ENCODE measurements at places on chromosomes 4 and X.

GRCh38 chrX:33082371-33082770 lies 129.0 kb downstream of the DMD start:
- no peak for DNase-seq

- no peak for DNase-seq
Measured at GRCh38 chr4:82866706-82867385, 24.1 kb downstream of the SEC31A start.

GRCh38 chr4:100948911-100949310 lies 398.4 kb downstream of the PPP3CA start:
- DNase-seq = no peak

- DNase-seq = no peak
Measured at GRCh38 chrX:103540145-103540544, 20.9 kb upstream of the RAB40A start.

DNA sequence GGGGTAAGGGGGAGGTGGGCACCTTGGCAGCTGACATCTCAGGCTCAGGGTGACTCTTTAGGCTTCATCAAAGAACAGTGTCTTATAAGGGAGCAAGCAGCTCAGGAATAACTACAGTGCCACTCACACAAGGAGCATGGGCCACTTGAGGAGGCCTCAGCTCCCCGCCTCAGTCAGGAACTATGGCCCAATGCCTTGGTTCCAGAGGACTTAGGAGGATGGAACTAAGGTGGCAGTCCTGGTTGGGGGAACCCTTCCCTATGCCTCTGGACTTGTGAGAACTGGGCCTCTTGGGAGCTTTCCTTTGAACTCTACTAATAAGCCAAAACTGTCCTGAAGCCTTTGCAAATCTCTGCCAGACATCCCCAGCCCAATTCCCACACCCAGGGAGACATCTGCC lies 160.6 kb downstream of the EFNB1 start:
- DNase-seq = no peak

DNA sequence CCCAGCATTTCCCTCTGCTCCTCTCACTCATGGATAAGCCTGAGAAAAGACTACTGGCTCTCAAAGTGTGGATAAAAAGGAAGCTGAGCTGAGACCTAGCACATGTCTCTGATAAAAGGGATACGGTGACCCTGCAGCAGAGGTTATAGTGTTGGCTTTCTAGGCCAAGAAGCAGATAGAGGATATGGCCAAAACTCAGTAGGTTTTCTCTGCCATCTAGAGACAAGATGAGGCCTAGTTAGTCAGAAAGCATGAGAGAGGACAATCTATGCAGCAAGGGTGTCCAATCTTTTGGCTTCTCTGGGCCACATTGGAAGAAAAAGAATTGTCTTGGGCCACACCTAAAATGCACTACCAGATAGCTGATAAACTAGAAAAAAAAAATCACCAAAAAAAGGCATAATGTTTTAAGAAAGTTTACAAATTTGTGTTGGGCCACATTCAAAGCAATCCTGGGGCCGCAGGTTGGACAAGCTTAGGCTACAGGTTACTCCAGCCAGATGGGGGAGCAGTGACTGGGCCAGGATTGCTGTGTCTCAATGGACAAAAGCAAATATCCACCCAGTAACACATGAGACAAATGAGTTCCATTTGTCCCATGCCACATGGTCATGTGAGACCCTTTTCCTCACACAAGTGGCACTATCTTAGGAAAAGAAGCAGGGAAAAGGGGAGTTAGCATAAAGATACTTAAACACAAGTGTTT lies 411.4 kb downstream of the INPP4B start:
- no peak for DNase-seq

DNA sequence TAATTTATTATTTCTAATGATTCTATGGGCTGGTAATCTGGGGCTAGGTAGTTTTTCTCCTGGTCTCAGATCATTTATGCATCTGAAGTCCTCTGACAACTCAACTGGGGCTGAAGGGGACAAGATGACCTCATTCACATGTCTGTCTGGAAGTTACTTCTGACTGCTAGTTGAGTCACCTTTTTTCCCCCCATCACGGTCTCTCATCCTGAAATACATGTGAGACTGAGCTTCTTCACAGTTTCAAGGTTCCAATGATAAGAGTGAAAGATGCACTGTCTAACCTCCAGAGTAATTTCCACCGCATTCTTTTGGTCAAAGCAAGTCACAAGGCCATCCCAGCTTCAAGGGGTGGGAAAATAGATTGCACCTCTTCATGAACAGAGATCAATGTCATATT lies 356.7 kb upstream of the RPS6KA3 start:
- no peak for DNase-seq

DNA sequence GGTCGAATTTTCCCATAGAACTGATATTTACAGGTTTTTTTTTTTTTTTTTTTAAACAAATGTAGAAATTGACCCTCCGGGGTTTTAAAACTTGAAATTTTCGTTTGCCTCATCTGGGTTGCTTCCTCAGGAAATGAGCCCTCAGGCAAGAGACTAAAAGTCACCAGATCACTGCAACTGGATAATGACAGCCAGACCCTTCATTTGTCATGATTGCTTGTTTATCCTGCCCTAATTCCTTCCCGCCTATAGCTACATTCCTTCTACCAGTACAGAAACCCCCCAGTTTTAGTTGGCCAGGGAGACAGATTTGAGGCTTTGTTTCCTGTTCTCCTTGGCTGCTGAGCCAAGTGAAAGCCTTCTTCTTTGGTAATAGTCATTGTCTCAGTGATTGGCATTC lies 44.0 kb upstream of the IGFBP7 start:
- DNase-seq = no peak

GRCh38 chrX:70452143-70452733 lies 7.6 kb downstream of the DLG3 start:
- DNase-seq = peak; percentile 0

DNA sequence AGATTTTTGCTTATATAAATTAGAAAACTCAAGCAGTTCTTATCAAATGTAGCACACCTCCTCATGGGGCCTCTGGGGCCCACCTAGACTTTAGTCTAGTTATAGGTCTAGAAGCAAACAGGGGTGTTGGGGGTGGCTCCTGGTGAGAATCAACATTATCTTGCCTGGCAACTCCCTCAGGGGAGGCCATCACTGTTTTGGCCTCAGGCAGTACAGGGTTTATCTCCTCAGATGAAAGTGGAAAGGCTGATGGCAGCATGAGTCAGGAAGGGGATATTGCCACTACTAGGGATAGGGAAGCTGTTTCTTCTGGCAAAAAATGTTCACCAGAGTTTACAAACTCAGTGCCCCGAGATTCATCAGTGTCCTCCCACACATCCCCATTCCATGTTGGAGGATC lies 232.4 kb upstream of the BMP3 start:
- DNase-seq = no peak

DNA sequence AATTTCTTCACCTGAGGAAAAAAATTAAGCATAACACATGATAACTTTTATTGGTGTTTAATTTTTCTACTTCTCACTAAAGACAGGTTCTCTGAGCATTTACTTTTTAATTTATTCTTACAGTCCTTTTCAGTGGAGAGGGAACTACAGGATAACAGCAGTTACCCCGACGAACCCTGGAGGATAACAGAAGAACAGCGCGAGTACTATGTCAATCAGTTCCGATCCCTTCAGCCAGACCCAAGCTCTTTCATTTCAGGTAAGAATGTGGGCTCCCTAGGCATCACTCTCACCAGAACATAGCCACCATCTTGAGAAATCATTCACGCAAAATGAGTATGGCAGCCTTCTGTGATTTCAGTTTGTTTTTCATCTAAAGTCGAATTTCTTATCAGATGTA lies 100.8 kb downstream of the REPS2 start:
- DNase-seq = no peak

GRCh38 chrX:10578527-10578926 lies 41.9 kb downstream of the MID1 start:
- DNase-seq = no peak

DNA sequence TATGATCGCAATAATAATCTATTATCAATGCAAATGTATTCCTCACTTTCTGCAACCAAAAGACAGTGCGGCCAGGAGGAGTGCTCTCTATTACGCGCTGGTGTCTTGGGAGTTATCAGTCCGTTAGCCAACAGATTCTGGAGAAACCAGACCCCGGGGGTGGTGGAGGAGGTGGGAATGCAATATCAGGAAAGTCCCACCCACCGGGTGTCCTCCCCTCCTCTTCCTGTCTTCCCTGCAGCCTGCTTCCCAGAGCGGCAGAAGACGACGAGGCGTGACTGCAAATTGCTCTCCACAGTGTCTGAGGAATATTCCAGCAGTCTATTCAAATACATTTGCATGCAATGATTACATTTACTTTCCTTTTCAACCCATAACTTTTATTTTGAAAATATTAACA lies 17.9 kb upstream of the TLR3 start:
- no peak for DNase-seq

DNA sequence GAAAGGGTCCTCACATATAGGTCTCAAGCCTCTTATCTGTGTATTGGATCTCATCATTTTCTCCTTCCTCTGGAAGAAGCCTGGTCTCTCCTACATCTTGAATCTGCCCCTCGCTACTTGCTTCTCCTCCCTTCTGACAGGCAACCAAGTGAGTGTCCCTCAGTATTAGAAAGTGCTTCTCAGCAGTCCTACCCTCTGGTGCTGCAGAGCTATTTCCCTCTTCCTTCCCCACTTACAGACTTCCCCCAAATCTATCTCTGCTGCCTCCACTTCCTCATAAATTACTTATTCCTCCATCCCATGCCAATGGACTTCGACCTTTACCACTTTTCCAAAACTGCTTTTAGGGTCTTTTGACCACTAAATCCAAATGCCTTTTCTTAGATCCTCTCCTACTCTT lies 129.1 kb upstream of the NAP1L5 start:
- no peak for DNase-seq

DNA sequence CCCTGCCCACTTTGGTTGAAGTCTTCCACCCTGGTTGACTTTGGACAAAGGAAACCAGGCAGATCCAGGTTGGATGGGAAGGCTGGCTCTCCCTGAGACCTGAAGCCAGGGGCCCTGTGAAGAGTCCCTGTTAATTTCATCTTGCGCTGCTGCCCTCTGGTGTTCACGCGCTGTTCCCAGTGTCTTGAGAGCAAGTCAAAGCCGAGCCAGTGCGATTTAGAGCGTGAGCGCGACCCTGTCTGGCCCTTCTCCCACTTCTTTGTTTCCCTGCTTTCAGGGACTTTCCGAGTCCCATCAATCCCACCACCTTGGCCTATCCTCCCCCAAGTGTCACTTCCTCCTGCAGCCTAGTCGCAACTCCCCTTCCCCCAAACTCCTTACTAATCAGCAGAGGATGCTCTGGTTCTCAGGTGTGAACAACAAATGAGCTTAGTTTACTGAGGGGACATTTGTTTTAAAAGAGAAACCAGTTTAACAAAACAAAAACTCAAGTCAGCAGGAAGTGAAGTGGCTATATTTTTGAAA lies 25.8 kb upstream of the CHRNA9 start:
- no peak for DNase-seq

- DNase-seq = no peak
Measured at GRCh38 chrX:21632027-21632426, 26.1 kb downstream of the KLHL34 start.

- DNase-seq = no peak
Measured at GRCh38 chr4:1164956-1165545, 7.3 kb downstream of the SPON2 start.

GRCh38 chr4:169530048-169530447 lies 82.3 kb downstream of the NEK1 start:
- DNase-seq = no peak

DNA sequence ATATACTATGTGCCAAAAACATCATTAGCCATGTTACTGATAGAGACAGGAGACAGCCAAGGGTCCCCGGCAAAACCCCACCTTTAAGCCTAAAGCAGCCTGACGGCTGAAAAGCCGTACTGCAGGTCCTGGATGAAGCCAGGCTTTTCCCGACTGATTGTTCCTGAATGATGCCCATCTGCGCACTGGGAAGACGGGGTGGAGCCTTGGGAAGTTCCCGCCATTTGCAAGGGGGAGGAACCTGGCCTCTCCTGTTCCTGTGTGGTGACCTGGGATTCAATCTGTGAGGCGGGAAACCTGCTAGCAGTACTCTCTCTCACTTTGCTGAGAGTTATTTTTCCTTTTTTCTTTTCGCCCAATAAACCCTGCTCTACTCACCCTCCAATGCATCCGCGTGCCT lies 15.1 kb upstream of the CAMK2D start:
- DNase-seq = no peak

GRCh38 chr4:107862658-107863057 lies 37.9 kb downstream of the SGMS2 start:
- no peak for DNase-seq

DNA sequence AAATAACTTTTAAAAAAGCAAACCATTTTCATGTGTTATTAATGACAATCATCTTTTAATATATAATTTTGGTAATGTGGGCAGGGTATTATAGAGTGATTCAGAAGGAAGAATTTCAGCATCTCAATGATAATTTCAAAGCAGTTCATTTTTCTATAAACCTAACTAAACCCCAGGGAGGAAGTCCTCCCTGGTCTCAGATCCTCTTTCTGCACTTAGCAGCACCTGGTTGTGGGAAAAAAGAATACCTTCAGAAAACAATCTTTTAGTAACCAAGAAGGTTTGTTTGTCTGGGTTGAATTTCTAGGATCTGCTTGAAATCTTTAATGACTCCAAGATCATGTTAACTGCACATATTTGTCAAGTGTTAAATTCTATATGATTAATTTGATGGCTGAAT lies 29.9 kb downstream of the DKK2 start:
- DNase-seq = no peak

DNA sequence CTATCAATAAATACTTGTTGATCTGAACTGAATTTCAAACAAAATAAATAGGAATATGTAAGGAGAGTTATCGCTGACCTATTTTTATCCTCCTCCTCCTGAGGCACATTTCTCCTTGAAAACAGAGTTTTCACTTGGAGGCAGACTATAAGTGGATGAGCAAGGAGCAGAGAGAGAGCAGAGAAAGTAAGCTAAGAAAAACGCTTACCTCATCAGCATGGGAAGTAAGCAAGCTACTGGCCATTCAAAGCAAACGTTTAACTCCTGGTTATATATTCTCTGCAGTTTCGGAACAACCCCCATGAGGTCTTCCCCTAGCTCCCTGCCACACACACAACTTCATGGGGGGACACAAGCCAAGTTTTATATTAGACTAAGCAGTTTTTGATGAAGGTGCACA lies 13.2 kb downstream of the ZDHHC9 start:
- no peak for DNase-seq

DNA sequence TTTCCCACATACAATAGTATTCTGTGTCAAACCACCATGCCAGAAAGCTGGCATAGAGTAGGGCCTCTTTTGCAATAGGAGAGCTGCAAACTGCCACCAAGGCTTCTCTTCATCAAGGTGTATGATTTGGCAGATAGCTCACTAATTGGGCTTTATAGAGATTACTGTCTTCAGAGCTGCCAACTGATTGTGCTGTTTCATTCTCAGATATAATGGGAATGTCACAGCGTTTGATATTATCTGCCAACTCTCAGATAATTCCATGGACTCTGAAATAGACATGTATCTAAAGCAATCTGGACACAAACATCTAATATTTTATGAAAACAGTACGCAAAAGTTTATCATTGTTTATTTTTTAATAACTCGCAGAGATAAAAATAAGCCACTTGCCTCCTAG lies 1289.1 kb downstream of the STIM2 start:
- no peak for DNase-seq

DNA sequence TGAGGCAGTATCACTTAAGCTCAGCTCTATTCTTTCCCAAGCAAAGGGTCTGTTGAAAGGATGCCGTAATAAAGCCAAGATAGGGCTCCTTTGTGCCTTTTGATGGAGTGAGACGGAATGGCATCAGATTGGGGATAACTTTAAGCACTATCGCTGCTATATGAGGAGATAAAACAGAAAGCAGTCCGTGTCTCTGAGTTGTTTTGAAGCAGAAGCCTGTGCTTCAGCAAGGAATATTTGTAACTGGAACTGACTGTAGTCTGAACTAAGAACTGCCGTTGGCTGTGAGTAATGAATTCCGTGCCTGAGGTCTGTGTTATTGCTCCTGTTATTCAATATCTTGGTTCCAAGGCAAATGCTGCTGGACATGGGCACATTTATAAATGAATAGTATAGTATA lies 297.4 kb downstream of the ANKRD50 start:
- DNase-seq = no peak

Data from NCI-H187 (cell line).